ENCODE measurements at places on chromosomes 5 and 9.

DNA sequence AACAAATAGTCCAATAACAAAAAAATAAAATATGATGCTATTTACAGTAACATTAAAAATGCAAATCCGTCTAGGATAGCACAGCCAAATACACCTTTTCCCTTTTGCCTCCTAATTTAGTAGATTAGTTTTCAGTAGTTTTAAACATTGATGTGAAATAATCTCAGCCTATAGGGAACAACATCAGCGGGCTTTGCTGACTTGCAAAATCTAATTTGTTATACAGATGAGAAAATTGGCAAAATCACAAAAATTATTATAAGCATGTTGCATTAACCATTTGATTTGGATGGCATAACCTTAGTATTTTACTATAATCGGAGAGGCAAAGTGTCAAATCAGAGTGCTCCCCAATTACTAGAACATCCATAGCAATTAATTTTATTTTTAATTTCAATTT lies 563.5 kb downstream of the CDH18 start:
- no peak for DNase-seq

GRCh38 chr9:112296929-112297328 lies 36.5 kb downstream of the PTBP3 start:
- no peak for DNase-seq

DNA sequence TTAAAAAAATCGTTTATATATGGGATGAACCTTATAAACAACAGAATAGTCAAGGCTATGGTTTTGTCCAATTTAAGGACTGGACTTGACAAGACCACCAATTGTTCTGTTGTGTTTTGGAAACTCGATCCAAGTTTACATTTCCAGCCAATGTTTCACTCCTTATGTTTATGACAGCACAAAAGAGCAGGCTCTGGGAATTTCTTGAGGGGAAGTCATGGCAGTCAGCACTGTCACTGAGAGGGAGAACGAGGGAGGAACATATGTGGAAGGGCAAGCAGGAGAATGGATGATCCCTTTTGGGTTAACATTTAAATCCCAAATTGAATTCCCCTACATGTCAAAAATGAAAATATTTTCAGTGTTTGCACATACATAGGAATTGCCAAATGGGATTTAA lies 292.5 kb downstream of the MARCHF11 start:
- DNase-seq: no peak

DNA sequence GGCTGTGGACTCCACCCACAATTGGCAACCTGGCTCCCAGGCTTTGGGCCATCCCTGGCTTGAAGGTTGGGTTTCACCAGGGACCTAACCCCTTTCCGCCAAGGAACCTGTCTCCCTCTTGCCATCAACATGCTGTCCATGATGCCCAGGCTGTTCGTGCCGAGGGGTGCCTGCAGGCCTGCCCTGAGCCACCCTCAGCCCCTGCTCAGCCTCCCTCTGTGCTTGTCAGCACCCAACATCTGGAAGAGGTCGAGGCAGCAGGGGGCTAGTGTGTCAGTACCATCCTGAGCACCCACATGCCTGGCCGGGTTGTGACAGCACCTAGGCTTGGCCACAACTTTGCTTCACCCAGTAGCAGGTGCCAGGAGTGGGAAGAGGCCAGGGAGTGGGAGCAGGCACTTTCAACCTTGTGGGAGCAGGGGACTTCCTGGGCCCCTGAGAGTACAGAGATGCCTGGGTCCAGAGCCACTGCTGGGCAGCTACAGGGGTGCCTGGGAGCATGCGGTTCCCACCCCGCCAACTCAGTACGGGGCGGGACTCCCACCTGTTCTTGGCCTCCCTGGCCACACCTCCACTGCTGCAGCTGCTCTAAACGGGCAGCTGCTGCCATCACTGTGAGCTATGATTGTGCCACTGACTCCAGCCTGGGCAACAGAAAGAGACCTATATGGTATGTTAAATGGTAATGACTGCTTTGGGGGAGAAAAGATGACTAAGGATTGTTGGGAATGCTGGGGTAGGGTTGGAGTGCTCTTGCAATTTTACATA lies 6.3 kb downstream of the PDCD1LG2 start:
- no peak for DNase-seq

GRCh38 chr9:10534850-10535249 lies 78.0 kb downstream of the PTPRD start:
- DNase-seq: no peak

GRCh38 chr9:132955123-132955522 lies 10.7 kb upstream of the TSC1 start:
- DNase-seq: no peak

- no peak for DNase-seq
Observed at GRCh38 chr5:63962279-63962678, at the start of gene HTR1A. Gene HTR1A, minus strand, starts transcription at chr5:63962445. Its CDS starts 726 bp downstream, at chr5:63961719.

DNA sequence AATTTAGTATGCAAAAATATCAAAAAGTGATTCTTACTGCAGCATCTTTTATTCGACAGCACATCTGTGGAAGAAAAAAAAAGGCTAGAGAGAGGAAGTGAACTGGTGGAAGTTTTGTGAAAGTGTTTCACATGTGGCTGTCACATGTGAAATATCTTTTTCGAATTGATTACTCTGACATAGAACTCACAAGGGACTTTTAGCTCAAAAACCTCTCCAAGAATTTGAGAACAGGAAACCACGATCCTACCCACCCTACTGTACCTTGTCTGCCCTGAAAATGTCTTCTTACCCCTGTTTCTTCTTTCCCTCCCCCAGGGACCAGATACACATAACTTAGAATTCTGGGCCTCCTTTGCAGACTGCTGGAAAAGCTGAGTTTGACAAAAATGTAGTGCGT lies 106.5 kb upstream of the PRRC1 start:
- no peak for DNase-seq

DNA sequence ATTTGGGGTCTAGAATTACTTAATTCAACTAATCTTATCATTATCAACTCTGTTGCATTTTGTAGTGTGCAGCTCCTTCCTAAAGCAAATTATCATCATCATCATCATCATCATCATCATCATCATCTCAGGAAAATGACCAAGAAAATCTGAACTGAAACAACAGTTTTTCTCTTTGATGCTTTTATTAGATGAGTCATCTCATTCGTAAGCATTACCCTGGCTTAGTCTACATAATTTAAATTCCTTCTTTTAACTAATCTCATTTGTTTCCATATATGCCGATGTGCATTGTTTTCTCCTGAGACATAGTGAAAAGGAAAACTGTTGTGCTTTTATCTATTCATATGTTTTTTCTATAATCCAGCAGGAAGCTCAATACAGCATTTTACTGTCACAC lies 173.0 kb upstream of the PDE4D start:
- DNase-seq: no peak

GRCh38 chr9:34437006-34437925 lies 21.1 kb downstream of the FAM219A start:
- no peak for DNase-seq

- no peak for DNase-seq
Observed at GRCh38 chr9:130237763-130238524, 27.6 kb upstream of the HMCN2 start.
